Fibroblast of skin of right biceps (primary cell): ENCODE measurements at places on chromosomes 3 and 15.

GRCh38 chr15:39455471-39455991 is 125.3 kb upstream of the THBS1 start:
- DNase-seq: peak; percentile 91

- no peak for DNase-seq
Measured at GRCh38 chr3:19425825-19426224, 277.5 kb downstream of the KCNH8 start.

DNA sequence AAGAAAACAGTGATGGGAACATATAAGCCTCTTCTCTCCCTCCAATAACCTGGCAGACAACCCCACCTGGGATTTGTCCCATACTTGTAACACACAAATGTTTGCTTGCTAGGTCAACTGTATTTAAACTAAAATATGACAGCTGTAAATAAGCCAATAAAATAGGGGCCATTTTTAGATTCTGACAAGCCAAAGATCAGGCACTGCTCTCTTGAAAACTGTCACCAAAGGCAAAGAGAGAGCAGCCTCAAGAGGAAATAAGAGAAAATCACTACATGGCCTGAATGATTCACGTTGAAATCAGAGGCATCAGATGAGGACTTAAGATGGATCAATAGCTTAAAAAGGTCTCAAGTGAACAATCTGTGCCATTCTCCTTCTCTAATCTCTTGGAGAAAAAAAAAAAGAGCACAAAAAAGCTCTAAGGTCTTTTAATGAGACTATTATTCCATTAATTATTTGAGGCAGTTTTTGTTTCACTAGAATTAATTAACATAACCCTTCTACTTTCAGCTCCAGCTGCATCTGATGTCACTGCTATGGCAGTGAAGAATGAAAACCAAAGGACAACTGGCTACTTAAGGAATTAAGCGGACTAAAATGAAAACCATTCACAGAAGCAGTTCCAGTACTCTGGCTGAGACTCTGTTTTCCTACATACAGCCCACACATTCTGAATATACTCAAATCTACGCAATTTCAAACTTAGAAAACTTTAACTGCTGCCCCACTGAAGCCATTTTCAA is 19.0 kb downstream of the MYO5A start:
- no peak for DNase-seq

GRCh38 chr3:31981206-31982181 is at the start of the genes OSBPL10 and ZNF860:
TSS of gene OSBPL10 (minus strand) at chr3:31981262. CDS start at chr3:31981179, 83 bp downstream.
TSS of gene ZNF860 (plus strand) at chr3:31981750. CDS start at chr3:31989080, 7,330 bp downstream.
- peak; percentile 94 for DNase-seq

- DNase-seq: no peak
Measured at GRCh38 chr15:52303093-52303772, 7.6 kb upstream of the MYO5C start.

DNA sequence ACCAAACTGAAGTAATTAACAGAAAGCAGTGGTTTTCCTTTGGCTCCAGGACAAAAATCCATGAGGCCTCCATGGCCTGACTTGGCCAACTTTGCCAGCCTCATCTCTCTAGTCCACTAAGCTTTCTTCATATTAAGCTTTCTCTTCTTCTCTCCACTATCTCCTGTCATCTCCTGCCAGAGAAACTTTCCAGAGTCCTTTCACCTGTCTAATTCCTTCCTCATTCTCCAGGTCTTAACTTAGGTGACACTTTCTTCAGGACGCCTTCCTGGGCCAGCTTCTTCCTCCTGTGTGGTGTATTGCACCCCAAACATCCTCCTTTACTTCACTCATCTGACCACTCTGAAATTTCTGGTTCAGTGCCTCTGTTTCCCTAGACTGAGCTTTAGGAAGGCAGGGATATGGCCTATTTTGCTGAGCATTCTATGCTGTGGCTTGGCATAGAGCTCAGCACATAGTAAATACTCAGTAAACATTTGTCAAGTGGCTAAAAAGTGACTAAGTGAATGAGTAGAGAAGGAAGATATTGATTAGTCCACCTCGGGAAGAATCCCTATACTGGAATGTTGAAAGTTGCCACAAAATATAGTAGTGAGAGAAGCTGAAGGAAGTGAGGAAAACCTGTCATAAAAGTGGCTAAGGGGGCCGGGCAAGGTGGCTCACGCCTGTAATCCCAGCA is 34.6 kb upstream of the IGF2BP2 start:
- DNase-seq: no peak

GRCh38 chr3:52693071-52693470 is 7.2 kb downstream of the GNL3 start:
- no peak for DNase-seq

DNA sequence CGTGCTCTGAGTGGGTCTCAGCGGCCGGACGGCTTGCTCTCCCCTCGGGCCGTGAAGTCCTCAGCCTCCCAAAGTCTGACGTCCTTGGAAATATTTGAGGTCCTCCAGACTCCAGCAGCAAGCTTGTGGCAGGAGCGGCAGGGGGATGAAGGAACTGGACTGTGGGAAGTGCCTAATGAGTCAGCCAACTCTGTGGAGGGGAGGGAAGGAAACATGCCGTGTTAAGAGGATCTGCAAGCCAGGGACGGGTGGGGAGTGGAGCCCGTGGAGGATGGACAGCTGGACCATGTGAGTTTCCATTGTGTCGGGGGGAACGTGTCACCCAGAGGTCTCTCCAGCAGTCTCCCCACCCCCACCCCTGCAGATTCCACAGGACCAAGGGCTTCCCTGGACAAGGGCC is 39.4 kb upstream of the IDH2 start:
- DNase-seq: peak; percentile 34
